Right cardiac atrium (tissue), 5 donors: ENCODE measurements at places on chromosomes 3 and 15. TPM values are rescaled to one million over a fixed set of nuclear protein-coding genes. Genes with fewer than 3 reads are reported as not detected.

GRCh38 chr3:112124907-112125607, 8.0 kb downstream of the GCSAM start:
- no peak for DNase-seq

GRCh38 chr15:48385031-48385830, 54.0 kb downstream of the DUT start:
- no peak for DNase-seq

- no peak for DNase-seq
Observed at GRCh38 chr15:59923508-59923907, 80.6 kb upstream of the FOXB1 start.

- DNase-seq = no peak
Observed at GRCh38 chr3:24523988-24524727, 29.5 kb upstream of the THRB start.

DNA sequence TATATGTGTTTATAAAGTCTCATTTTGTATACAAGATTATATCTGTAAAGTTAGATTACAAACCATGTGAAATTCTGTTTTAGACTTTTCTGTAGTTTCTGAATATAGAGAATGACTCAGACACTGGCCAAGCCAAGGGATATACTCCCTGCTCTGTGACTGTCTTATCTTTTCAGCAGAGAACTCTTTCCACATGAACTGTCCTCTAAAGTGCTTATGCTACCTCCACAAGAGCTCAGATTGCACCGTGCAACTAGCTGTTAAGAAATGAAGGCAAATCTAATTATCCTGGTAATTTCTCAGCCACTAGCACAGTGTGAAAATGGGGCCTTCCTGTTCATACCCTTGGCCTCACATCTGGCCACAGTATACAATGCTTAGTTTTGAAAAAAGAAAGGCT, 44.3 kb upstream of the CPNE4 start:
- DNase-seq = no peak

VWA5B2 gene
- total RNA-seq = not detected
